D721Med (cell line): ENCODE measurements at places on chromosomes 4 and X.

GRCh38 chr4:43816116-43816515 is 632.5 kb downstream of the KCTD8 start:
- no peak for DNase-seq

DNA sequence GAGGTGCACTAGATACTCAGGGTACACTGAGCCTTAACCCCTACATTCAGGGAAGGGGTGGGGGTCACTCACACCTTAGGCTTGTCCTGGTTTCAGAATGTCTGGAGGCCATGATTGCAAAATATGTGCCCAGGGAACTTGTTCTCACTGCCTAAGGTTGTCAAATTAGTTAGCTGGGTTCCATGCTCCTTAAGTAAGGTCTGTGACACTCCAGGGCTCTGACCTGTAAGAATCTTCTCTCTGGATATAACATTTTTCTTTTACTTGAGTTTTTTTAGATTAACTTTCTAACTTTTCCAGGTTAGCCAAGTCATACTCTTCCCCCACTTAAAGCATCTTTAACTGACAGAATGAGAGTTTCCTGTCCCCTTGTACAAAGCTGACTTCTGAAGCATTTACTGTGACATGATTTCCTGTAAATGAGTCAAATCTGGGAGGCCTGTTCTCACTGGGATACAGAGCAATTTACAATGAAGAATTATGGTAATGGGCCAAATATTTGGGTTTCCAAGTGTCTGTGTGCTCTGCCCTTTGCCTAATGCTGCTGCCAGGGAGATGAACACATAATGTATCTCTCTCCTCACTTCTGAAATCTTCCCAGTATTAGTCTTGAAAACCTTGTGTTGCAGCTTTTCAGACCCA is 101.7 kb downstream of the GATB start:
- no peak for DNase-seq

DNA sequence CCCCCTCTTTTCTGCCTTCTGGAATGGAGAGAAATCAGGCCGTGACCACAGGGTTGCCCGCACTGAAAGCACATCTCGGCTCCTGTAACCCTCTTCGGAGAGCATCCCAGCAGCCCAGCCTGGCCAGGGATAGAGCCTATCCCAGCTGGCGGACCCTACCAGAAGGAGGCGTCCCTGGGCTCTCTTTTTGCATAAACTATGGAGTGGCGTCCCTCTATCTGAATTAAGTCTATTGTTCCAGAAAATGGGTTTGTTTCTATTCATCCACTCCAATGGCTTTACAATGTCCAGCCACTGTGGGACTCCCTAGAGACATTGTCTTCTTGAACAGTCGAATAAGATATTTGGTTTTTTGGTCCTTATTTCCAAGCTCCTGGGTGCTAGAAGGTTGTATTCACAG is 689 bp upstream of the NHSL2 start:
- no peak for DNase-seq

- no peak for DNase-seq
Measured at GRCh38 chr4:182245541-182246215, 2.5 kb downstream of the TENM3 start.

- no peak for DNase-seq
Measured at GRCh38 chr4:185933078-185933581, 121.1 kb upstream of the SORBS2 start.

GRCh38 chr4:183098019-183098722 is 886 bp upstream of the WWC2 start:
- no peak for DNase-seq
